Fibroblast of gingiva (primary cell): ENCODE measurements at places on chromosomes 4 and X.

- no peak for DNase-seq
Observed at GRCh38 chr4:46016306-46016705, 107.5 kb downstream of the GABRG1 start.

DNA sequence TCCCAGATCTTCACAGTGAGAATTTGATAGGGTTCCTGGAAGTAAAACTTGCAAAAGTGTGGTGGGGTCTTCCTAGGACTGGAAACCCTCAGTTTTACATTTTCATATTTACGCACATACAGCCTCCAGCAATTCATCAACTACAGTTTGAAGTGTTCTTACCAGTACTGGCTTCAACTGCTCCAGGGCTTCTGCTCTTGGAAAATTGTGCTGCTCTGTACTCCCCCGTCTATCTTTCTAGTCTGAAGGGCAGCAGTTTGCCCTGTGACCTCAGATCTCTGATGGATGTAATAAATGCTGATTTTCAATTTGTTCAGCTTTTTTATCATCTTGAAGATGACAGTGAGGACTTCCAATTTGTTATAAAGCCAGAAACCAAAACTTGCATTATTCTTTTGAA, 458.9 kb upstream of the FSTL5 start:
- no peak for DNase-seq

GRCh38 chr4:68658672-68659071, 11.8 kb downstream of the UGT2B15 start:
- DNase-seq: no peak

DNA sequence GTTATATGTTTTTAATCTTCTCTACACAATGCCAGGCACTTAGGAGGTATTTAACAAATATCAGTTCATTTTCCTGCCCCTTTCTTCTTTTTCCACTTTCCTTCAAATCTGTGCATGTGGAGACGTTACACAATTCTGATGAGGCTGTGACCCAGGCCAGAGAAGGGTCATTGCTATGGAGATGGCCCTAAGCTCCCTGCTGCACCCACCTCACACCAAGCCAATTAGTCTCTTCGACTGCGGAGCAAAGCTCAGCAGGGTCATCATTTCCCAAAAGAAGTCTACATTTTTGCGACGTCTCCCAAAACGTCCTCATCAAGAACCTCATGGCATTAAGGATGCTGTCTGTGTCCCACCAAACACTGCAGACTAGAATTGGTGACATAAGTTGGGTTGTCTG, 28.9 kb upstream of the VEGFD start:
- DNase-seq: no peak

- DNase-seq: no peak
Observed at GRCh38 chr4:36414248-36414647, 132.8 kb downstream of the DTHD1 start.

- no peak for DNase-seq
Observed at GRCh38 chrX:131288738-131289511, at the start of gene IGSF1. IGSF1 (minus strand) TSS chrX:131289306; CDS start chrX:131286674, 2,632 bp downstream.

DNA sequence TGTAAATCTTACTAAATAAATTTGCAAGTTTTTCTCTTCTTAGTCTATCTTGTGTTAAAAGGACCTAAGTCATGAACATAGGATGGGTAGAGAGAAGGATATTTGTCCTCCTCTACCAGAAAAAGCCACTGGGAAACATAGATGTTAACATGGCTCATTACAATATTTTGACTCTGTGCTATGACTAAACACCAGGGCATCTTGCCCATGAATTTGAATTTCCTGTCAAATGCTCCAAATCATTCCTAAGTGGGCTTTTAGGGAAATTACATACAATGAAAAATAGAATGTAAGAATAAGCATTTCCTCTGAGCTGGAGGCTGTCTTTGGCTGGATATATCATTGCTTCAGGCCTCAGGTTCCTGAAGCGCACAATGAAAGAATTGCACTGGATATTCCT, 39.1 kb downstream of the ANOS1 start:
- DNase-seq: no peak

DNA sequence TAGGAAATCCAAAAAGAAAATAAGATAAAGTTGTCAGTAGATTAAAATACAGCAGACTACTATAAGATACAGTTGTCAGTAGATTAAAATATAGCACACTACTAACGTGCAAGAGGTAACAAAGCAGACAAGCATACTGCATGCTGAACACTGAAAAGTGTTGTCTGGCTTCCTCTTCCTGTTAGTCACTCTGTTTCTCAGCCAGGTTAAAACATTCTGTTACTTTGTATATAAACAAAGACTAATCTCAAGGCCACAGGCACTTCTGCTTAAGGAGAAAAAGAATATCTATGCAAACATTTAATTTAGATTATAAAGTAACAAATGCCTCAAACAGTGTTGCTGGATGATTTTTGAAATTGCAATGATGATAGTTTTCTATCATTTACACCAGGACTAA, 41.0 kb upstream of the SCD5 start:
- no peak for DNase-seq
